Stimulated activated CD4-positive, alpha-beta T cell treated with anti-CD3 and anti-CD28 coated beads, TNF-alpha, amount 100 ng/mL, for 4 hours (primary cell): ENCODE measurements at places on chromosomes 2 and 18.

GRCh38 chr2:196481324-196481697 is 158.2 kb upstream of the CCDC150 start:
- DNase-seq: no peak

GRCh38 chr18:34942276-34942675 is 98.9 kb upstream of the MAPRE2 start:
- DNase-seq: no peak

GRCh38 chr2:10260130-10260529 is 42.6 kb upstream of the HPCAL1 start:
- no peak for DNase-seq

- DNase-seq: no peak
Measured at GRCh38 chr2:143551971-143552650, 422.9 kb downstream of the ARHGAP15 start.

DNA sequence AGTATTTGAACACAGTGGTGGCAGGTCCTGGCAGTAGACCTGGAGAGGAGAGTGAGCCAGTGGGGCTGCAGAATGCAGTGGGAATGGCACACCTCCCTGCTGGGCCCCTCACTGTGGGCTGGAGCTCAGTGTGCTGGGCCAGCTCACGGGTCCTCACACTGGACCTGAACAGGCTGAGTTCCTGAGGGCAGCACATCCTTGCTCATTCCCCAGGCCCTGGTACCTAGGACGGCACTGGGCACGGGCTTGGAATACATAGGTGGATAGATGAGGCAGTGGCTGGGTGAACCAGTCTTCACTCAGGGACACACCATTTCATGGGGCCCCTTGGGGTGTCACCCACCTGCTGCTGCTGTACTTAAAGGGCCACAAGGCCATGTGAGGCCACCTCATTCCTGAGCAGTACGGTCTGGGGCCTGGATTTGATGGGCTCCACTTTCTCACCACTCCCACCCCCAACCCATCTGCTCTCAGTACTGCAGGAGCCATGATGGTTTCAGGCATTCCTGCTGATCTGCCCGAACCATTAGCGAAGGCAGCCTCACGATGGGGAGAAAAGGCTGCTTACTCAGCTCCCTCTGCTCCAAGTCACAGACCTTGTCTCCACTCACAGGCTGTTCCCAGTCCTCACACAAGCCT is 4.2 kb downstream of the TMEM177 start:
- no peak for DNase-seq

- DNase-seq: no peak
Measured at GRCh38 chr18:48842259-48843061, 108.3 kb downstream of the SMAD7 start.

GRCh38 chr2:189834059-189834458 is 49.8 kb downstream of the PMS1 start:
- DNase-seq: no peak
